Endothelial cell (in vitro differentiated cells): ENCODE measurements at places on chromosomes 4 and X. TPM values are rescaled to one million over a fixed set of nuclear protein-coding genes. Genes with fewer than 3 reads are reported as not detected.

The NRK gene
- total RNA-seq: 1.8 TPM

The C1QTNF7 gene
- total RNA-seq: not detected

The ABCG2 gene
- total RNA-seq: 37.0 TPM

The CD99L2 gene
- 30.1 TPM for total RNA-seq

The HMGN5 gene
- 5.1 TPM for total RNA-seq

The SPIN2A gene
- total RNA-seq: 1.6 TPM

The BCAP31 gene
- total RNA-seq: 282 TPM

The NR3C2 gene
- total RNA-seq: 0.54 TPM

The CFAP99 gene
- not detected for total RNA-seq

The ENPEP gene
- 3.5 TPM for total RNA-seq

The MAGEB10 gene
- total RNA-seq: not detected

The GAGE12J gene
- not detected for total RNA-seq

The GAB1 gene
- 51.8 TPM for total RNA-seq

The ARSD gene
- 19.8 TPM for total RNA-seq

- DNase-seq: no peak
Observed at GRCh38 chr4:107317611-107318010, 281.5 kb upstream of the DKK2 start.

DNA sequence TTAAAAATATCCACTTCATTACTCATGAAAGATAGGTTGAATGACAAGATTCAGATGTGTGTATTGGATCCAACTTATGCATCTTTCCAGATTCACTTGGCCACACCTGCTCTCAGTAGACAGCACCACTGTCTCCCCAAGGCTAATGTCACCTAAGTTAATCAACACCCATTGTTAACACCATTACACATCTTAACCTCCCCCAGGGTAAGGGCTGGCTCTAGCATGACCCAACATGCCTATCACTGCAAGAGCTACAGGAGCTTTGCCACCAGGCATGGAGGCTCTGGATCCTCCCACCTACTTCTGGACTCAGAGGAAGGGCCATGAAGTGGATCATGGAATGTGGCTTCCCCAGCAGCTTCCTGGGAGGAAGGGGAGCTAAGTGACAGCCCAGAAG, 32.8 kb upstream of the LSM6 start:
- DNase-seq: no peak

DNA sequence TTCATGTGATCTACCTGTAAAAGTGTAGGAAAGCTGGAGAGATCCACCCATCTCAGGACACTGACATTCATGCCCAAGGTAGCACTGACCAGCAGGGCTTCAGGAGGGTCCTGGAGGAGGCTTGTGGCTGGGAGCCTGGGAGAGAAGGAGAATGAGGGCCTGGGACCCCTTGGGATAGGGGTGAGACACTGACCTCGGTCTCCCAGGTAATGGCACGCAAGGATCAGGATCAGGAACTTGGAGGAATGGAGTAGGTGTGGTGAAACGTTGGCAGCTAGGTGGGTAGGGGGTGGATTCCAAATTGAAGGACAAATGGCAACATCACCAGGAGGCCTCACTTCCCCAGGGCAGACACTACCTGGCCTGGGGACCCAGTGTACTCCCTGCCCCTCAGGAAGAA, 12.4 kb upstream of the RGS12 start:
- DNase-seq: no peak

GRCh38 chr4:7034262-7035081, 8.7 kb upstream of the TADA2B start:
- DNase-seq: no peak

- peak; percentile 19 for DNase-seq
Observed at GRCh38 chrX:34638116-34638515, 19.0 kb downstream of the TMEM47 start.

- no peak for DNase-seq
Observed at GRCh38 chr4:37818752-37819151, 7.7 kb upstream of the PGM2 start.

GRCh38 chrX:51336584-51336983, 4.0 kb downstream of the NUDT10 start:
- peak; percentile 2 for DNase-seq

- DNase-seq: no peak
Observed at GRCh38 chr4:25638806-25639205, 16.8 kb upstream of the SLC34A2 start.

- DNase-seq: no peak
Observed at GRCh38 chrX:96906741-96907140, 23.0 kb downstream of the RPA4 start.

DNA sequence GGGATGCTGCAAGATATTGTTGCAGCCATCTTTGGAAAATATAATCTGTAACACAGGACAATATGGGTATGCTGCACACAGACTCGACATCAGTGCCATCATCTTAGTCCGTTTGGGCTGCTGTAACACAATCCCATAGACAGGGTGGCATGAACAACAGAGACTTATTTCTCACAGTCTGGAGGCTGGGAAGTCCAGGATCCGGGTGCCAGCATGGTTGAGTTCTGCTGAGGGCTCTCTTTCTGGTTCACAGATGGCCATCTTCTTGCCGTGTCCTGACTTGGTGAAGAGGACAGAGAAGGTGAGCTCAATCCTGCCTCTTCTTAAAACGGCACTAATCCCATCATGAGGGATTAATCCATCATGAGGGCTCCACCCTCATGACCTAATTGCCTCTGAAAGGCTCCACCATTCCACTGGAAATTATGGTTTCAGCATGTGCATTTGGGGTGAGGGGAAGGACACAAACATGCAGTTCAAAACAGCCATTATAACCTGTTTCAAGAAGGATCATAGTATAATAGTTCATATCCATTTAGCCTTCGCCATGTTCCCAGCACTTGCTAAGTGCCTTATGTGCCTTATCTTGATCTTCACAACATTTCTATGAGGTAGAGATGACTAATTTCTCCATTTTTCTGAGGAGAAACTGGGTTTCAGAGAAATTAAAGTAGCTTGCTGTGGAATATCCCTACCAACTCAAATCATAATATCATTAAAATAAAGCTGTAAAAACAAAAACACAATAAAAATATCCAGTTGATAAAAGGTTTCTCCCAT, 27.9 kb upstream of the SPP1 start:
- DNase-seq: no peak

- no peak for DNase-seq
Observed at GRCh38 chr4:168433571-168433970, 46.7 kb downstream of the DDX60L start.

GRCh38 chr4:41258783-41259182, 2.1 kb downstream of the UCHL1 start:
- DNase-seq: peak; percentile 45

DNA sequence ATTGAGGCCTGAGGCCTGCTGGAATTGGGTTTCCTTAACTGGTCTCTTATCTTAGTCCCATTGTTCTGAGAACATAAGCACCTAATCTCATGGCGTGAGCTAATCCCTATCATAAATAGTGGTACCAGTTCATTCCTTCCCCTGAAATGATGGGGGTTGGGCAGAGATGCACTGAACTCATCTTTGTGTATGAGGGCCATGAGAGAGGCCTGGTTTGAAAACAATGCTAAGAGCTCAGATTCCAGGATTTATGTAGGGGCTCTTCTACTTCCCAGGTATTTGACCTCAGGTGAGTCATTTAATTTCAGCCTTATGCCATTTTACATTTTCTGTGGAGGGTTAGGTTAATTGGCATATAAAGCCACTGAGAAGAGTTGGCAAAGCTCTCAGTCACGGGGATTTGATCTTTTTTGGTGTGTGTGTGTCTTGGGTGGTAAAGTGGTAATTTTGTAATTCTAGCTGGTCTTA, 4.4 kb downstream of the RBM3 start:
- no peak for DNase-seq

DNA sequence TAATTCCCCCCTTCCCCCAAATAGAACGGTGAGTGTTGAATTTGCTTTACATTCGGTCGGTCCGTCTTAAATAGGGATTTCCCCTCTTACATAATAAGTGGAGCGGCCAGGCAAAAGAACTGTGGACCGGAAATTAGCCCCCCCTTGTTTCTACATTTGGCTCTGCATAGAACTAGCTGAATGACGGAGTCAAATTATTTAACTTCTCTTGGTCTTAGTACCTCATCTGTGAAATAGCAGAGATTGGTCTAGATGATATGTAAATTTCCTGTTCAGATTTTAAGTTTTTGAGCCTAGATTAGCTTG, 1.3 kb downstream of the SPATA18 start:
- peak; percentile 4 for DNase-seq

GRCh38 chrX:108032944-108033343, 11.9 kb upstream of the VSIG1 start:
- DNase-seq: no peak

GRCh38 chr4:156388826-156389225, 435.2 kb upstream of the CTSO start:
- no peak for DNase-seq

GRCh38 chrX:119189595-119189994, 46.5 kb upstream of the PGRMC1 start:
- no peak for DNase-seq

DNA sequence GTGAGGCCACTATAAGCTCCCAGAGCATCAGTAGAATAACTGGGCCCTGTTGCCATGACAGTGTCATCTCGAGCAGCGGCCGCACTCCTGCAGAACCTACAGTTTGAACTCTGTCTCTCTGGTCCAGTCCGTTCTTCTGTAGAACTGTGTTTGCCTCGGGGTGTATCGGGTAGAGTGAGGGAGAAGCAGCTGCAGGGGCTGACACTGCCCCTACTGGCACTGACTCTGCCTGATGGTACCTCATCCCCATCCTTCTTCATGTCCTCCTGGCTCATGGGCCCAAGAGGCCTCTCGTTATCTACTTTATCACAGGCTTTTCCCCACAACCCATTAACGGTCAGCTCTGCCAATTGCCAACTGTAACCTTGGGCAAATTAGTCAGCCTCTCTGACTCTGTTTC, 96.5 kb downstream of the NPNT start:
- DNase-seq: no peak

- no peak for DNase-seq
Observed at GRCh38 chr4:142961866-142962265, 115.8 kb upstream of the INPP4B start.

- DNase-seq: no peak
Observed at GRCh38 chrX:82677286-82677685, 830.8 kb upstream of the POU3F4 start.

GRCh38 chr4:164906368-164906767, 29.4 kb downstream of the APELA start:
- no peak for DNase-seq

- DNase-seq: no peak
Observed at GRCh38 chr4:148341980-148342800, 100.0 kb downstream of the NR3C2 start.

DNA sequence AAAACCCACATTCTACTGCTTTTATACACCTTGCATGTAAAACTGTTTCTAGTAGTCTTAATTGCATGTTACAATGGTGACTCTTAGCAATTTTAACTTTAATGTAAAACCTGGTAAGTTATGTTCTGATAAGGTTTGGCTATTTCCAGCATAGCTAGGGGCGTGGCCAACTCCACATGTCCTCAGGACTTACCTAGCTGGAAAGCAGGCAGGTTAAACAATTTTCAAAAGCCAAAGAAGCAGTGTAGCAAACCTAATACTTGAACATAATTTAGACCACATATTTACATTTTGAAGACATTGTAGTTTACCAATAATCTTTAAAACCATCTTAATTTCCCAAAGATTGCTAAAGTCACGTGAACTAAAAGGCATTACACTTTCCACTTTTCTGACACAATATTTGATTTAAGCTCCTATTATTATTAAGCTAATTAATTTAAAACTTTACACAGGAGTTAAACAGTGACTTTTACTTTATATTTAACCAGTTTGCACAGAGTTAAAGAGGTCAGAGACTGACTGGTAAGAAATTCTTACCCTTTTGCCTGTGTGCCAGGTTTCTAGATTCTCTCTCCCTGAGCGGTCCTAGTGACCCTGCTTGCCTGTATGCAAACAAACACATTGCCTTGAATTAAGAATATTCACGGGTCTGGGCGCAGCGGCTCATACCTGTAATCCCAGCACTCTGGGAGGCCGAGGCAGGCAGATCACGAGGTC, 88.2 kb downstream of the GLUD2 start:
- no peak for DNase-seq

GRCh38 chr4:10893395-10893794, 208.8 kb upstream of the CLNK start:
- no peak for DNase-seq

- no peak for DNase-seq
Observed at GRCh38 chrX:18290200-18290599, 64.3 kb downstream of the SCML2 start.

GRCh38 chrX:131739823-131740222, 195.9 kb downstream of the OR13H1 start:
- no peak for DNase-seq

DNA sequence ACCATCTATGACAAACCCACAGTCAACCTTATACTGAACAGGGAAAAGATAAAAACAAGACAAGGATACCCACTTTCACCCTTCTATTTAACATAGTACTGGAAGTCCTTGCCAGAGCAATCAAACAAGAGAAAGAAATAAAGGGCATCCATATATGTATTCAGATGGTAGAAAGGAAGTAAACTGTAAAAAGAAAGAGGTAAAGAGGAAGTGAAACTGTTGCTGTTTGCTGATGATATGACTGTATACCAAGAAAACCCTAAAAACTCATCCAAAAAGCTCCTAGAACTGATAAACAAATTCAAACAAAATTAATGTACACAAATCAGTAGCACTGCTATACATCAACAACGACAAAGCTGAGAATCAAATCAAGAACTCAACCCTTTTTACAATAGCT, 538.7 kb upstream of the PABPC4L start:
- no peak for DNase-seq

- peak; percentile 46 for DNase-seq
Observed at GRCh38 chr4:8437281-8437680, 3.2 kb downstream of the ACOX3 start.

GRCh38 chr4:89860971-89861370, 24.0 kb upstream of the SNCA start:
- no peak for DNase-seq

GRCh38 chrX:92241249-92241648, 462.1 kb downstream of the PCDH11X start:
- no peak for DNase-seq

GRCh38 chr4:144666539-144667175, 20.7 kb downstream of the HHIP start:
- no peak for DNase-seq

- DNase-seq: peak; percentile 42
Observed at GRCh38 chr4:186104890-186105646, 564 bp downstream of the FAM149A start.
